Left colon (tissue), 2 donors: ENCODE measurements at places on chromosomes 12 and 14.

- peak; percentile 91 for DNase-seq
These were observed 39.1 kb upstream of the PNMA1 start for GRCh38 chr14:73753124-73753886.

DNA sequence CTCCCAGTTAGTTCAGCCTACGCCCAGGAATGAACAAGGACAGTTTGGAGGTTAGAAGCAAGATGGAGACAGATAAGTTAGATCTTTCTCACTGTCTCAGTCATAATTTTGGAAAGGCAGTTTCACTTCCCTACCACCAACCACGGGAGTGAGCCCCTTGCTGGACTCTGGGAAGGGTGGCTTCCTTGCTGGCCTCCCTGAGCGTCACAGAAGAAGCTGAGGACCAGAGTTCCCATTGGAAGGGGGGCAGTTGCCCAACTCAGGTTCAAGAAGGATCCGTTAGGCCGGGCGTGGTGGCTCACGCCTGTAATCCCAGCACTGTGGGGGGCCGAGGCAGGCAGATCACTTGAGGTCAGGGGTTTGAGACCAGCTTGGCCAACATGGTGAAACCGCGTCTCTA is 106.2 kb upstream of the MAX start:
- no peak for DNase-seq

GRCh38 chr12:127526925-127527324 is 740.0 kb upstream of the TMEM132C start:
- no peak for DNase-seq

DNA sequence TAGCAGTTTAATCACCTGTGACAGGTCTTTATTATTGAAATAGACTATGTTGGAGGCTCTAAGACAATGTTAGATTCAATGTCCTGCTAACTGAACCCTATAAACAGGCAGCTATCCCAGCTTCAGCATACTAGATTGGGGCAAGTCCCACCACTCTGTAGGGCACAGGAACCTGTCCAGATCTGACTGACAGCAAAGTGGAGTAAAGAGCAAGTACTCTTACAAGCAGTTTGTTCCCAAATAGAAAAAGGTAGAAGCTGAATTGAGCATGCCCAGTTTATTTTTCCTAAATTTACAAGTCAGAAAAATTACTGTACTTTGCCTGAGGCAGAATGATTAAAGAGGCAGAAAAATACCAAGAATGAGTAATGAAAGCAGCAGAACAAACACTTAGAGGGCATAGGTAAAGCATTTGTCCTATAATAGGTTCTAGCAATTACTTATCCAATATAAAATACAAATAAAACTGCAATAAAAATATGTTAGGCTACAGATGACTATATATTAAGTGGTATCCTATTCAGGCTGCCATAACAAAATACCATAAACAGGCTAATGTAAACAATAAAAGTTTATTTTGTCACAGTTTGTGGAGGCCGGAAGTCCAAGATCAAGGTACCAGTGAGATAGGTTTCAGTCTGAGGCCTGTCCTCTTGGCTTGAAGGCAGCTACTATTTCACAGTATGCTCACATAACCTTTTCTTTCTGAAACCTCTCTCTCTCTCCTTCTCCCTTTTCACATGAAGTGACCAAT is 868.2 kb downstream of the C12orf50 start:
- no peak for DNase-seq

- no peak for DNase-seq
These were observed 314.3 kb upstream of the TBX3 start for GRCh38 chr12:114998118-114998749.

GRCh38 chr12:109756457-109756856 is 42.8 kb downstream of the FAM222A start:
- no peak for DNase-seq

GRCh38 chr12:43964033-43964432 is 128.2 kb downstream of the TMEM117 start:
- no peak for DNase-seq

GRCh38 chr12:104463368-104463767 is 6.6 kb downstream of the CHST11 start:
- no peak for DNase-seq

DNA sequence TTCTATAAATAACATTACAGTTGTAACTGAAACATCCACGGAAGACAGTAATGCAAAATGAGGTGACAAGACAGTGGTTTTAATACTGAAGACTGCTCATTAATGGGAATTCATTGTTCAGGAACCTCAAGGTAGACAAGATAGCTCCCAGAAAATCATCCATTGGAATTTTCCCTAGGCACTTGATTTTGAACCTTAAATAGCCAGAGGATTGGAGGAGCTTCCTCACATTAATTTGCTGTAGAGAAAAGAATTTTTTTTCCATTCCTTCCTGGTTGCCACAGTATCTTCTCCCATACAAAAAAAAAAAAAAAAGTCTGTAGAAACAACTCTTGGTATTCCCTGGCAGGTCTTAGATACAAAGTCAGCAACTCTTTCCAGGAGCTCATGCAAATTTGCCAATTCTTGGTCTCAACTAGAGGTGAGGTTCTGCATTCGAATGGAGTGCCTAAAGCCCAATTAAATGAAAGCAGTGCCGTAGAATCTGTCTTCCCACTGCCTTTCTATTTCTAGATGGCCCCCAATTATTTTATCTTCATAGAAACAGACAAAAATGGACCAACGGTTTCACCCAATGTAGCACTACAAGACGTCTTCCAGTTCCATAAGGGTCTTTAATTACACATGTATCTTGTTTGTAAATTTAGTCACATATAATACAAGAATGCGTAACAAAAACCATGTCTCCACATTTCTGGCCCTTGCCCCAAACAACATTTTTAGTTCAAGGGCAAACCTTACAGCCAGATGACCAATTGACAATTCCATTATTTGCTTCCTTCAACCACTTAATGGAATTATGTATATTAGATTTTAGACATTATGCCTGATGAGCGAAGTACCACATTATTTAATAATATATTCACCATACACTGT is 13.5 kb downstream of the SLC38A2 start:
- no peak for DNase-seq

DNA sequence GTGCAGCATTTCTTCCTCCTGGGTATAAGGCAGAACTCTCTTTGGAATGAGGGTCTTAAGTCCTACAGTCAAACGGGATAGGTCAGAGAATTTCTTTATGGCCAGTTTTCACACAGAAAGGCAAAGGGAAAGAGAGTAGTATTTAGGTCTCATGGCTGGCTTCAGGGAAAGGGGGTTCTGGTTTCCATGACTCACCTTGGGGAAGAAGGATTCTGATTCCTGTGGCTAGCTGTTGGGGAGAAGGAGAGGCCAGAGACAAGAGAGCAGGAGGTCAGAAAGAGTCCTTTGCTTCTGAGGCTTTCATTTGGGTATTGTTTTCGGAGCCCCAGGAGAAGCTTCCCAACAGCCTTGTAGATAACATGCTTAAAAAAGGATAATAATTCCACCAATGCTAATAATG is 332.5 kb downstream of the NPAS3 start:
- DNase-seq = no peak

DNA sequence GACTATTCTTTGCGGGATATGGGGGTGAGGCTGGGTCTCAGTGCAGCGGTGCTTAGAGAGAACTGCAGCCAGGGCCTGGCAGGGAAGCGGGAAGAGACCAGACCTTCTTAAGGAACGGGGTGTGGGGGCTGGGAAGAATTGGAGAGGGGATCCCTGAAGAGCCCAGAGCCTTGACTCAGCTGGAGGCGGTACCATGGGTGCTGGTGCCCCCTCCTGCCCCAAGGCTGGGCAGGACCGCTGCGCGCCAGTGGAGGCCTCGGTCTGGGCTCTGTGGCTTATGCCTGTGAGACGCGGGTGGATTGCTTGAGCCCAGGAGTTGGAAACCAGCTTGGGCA is 1.3 kb upstream of the RNU7-1 start:
- no peak for DNase-seq

DNA sequence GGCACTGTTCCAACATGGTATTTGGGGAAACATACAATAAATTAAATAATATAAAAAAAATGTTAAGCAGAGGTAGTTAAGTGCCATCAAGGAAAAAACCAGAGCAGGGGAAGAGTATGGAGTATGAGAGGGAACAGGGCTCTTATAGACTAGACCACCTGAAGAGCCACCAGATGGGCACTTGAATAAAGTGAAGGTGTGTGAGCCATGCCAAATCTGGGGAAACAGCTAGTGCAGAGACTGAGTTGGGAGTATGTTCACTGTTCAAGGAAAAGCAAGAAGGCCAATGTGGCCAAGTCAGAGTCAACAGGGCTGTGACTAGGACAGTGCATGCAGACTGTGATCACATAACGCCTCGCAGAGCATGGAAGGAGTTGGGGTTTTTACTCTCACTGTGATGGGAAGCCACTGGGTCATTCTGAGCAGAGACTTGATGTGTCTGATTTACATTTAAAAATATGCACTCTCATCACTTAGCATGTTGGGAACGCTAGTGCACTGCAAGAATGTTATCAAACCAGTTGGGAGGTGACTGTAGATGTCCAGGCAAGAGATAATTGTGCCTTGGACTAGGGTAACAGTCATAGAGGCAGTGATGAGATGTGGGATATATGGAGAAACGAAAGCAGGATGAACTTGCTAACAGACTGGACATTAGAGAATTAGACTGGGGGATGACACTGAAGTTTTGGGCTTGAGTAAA is 25.6 kb downstream of the NDUFA12 start:
- no peak for DNase-seq

- peak; percentile 70 for DNase-seq
These were observed 47.9 kb downstream of the SYNE3 start for GRCh38 chr14:95468448-95469133.

- DNase-seq = no peak
These were observed 17.3 kb upstream of the PPFIBP1 start for GRCh38 chr12:27506645-27507189.

- DNase-seq = no peak
These were observed 21.2 kb downstream of the MTHFD1 start for GRCh38 chr14:64409126-64409920.

GRCh38 chr12:130646716-130647370 is 69.3 kb downstream of the RIMBP2 start:
- DNase-seq = no peak

- DNase-seq = no peak
These were observed 24.1 kb upstream of the EML1 start for GRCh38 chr14:99769123-99769522.

GRCh38 chr12:88453323-88453722 is 126.9 kb downstream of the KITLG start:
- DNase-seq = no peak

DNA sequence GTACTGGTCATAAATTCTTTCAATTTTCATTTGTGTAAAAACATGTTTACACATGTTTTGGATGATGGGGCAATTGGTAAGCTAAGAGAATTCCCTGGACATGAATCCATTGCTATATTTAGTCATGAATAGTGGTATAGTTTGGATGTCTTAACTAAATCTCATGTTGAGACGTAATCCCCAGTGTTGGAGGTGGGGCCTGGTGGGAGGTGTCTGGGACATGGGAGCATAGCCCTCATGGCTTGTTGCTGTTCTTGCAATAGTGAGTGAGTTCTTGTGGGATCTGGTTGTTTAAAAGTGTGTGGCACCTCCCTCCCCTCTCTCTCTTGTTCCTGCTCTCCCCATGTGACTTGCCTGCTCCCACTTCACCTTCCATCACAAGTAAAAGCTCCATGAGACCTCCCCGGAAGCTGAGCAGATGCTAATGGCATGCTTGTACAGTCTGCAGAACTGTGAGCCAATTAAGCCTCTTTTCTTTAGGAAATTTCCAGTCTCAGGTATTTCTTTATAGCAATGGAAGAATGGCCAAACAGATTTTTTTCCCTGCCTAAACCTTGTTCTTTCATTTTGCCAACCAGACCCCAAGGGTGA is 33.6 kb downstream of the CTSG start:
- no peak for DNase-seq

GRCh38 chr12:32284561-32284960 is 114.8 kb upstream of the FGD4 start:
- DNase-seq = no peak

GRCh38 chr14:81157431-81157830 is 63.3 kb downstream of the GTF2A1 start:
- DNase-seq = no peak

- DNase-seq = no peak
These were observed 39.9 kb downstream of the LTBP2 start for GRCh38 chr14:74571901-74572725.

DNA sequence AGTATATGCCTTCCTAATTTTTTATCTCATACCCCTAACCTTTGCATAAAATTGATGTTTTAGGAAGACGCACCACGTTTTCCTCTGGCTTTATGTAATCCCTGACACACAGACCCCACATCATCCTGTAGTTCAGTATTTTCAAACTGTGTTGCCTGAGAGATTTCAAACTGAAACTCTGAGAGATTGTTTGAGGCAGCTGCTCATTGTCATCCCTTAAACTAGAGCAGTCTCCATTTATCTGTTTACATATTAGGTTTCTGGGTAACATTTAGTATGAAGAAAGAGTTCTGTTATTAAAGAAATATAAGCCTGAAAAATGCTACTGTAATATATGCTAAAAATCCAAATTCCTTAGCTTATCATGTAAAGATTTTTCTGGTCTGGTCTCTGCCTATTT is 24.3 kb downstream of the MNAT1 start:
- DNase-seq = no peak

DNA sequence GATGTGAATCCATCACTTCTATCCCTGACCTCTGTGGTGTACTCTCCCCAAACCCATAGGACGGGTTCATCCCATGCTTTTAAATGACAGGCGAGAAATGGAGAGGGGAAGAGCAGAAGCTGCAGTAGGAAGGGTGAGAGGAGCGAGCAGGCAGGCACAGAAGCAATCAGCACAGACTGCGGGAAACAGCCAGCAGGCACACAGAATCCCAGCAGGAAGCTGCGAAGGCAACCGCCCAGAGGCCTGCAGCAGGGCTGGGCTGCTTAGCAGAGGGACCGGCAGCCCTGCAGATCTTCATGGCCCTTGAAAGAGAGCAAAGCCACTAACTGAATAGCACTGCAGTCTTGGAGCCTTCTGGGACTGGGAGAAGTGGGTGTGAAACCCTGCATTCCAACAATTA is 287.0 kb upstream of the FKBP4 start:
- no peak for DNase-seq

DNA sequence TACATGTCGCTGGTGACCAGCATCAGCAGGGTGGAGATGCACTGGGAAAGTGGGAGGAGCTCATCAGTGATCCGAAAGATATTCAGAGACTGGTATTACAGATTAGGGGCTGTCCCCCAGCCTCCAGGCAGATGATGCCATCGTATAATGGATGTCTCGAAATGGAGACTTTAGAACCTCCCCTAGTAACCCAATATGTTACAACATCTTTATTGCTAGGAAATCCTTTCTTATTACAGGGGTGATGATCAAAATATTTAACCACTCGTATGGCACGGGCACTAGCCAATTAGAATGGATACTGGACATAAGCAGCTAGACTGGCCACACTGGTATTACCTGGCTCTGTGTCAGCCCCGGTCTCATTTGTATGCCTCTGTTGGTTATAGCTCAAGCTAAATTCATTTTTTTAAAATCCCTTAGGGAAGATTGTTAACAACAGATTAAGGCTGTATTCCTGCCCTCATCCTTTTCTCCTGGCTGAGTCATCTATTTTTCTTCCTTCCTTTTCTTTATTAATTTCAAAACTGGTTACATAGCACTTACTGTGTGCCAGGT is 10.8 kb upstream of the CEBPE start:
- no peak for DNase-seq

- DNase-seq = no peak
These were observed 588.7 kb downstream of the CCER1 start for GRCh38 chr12:90366286-90366685.
